Jurkat, Clone E6-1 (cell line): ENCODE measurements at places on chromosomes 7 and 10.

GRCh38 chr7:129354428-129355157 lies 79.6 kb upstream of the STRIP2 start:
- no peak for DNase-seq

DNA sequence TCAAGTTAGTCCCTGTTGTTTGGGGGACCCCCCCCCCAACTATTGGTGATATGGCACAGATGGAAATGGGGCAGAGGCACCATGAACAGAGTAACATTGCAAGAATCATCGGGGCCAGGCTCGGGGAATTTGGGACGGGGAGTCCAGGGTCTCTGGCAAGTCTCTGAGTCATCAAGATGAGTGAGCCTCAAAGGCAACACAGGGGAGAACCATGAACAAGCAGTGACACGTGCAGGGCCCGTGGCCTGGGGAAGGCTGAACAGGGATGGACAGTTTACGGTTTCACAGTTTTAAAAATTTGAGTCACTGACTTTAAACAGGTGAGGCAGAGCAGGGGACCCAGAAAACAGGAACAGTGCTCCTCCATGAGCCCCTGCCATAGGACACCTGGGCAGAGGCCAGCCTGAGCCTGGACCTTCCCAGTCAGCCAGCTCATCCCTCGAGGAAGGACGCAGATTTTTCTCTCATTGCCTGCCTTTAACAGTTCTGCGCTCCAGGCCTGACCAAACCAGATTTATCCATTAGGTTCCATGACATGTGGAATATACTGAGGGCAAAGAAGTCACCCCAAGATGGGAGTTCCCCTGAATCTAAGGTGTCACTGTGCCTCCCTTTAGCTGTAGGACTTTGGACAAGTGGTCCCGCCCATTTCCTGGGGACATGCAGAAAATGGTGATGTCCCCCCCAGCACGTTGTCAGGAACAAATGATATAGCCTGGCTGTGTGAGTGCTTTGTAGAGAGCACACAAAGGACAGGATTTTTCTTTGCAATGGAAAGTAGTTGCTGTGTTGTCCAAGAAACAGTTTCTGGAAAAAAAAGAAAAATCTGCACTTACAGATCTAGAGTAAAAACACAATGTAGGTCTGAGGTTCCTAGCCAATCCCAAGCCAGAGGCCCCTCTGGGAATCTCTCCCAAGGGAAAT lies 23.8 kb downstream of the CHST15 start:
- DNase-seq = no peak

DNA sequence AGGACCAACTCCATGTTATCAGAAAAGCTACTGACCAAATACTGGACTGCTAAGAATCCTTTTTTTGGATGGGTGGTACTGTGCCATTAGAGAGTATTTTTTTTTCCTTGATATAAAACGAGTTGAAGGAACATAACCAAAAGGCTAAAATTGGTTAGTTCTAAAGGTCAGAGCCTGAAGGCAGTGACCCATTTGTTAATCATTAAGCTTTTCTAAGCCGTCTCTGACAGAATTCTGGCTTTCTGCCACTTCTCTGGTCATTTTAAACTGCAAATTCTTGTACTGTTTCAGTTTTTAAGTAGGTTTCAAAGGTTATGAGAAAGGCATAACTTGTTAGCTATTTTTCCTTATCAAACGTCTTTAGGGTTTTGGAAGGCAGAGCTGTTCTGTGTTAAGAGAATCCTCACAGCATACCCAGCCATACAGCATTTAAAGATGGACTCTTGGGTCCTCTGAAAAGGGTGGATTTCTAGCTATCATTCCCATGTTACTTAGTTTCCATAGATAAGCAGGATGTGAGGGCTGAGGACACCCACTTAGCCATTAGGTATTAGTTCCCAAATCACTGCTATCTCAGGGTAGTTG lies 196.8 kb downstream of the RNLS start:
- no peak for DNase-seq

DNA sequence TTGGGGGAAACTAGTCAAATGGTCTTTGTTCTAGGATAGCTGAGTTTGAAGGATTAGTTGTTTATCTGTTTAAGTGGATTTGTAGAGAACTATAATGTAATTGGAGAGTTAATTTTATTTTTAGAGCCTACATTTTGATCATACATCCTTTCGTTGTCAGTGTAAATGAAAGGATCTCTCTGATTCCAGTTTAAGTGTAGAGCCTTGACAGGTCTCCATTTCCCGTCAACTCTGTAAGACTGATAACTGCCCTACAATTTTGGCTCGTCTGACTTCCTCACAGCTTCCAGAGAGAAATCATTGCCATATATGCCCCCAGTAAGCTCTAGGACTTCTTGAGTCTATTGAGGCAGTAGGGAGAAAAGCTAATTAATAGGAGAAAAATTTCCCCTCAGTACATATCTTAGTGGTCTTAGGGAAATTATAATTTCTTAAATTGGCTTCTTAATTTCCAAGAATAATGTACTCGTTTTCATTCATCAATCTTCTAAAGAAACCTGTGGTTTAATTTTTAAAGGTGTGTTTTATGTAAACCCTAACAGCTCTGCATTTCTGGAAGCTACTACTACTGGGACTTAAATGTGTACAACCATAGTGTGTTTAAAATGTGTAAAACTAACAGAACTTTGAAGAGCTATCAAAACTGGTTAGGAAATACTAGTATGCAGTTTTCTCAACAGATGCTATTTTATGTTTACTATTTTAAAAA lies 3.8 kb downstream of the KMT2E start:
- DNase-seq = no peak

GRCh38 chr7:88312061-88312663 lies 5.5 kb upstream of the STEAP4 start:
- no peak for DNase-seq

DNA sequence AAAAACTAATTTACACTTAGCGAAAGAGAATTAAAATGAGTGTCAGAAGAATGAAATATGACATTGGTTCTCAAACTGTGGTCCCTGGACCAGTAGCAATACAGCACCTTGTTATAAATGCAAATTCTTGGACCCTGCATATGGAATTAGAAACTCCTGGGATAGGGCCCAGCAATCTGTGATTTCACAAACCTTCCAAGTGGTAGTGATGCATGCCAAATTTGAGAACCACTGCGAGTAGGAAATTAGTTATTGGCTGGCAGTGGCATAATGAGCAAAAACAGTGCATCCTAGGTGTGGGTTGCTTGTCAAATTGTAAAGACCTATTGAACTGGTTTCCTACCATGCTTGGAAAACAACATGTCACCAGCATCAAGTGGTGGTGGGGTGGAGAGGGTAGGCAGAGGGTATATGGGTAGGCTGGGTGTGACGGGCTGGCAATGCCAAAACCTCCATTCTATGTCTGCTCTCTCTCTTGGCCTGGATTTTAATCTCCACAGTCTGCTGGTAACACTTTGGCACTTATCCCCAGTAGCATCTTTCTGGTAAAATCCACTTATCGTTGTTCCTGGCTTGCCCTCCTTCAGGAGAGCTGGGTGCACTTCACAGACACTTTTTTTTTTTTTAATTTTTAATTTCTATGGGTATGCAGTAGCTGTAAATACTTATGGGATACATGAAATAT lies 50.0 kb downstream of the ZNF22 start:
- DNase-seq = no peak

DNA sequence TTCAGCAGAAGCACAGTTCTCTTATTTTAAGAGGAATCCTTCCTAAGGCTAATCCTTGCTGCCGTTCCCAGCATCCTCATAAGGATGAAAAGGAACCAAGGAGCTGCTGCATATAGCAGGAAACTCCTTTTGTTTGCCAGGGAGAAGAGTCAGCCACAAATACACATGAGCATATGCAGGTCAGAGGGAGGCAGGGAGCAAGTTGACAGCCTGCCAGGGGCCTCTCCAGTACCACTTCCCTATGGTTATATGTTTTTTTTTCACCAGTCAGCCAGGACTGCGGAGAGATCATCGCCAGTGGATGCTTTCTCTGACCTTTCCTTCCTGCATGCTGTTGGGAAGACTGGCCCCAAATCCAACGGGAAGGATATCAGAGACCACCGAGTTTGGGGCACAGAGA lies 39.8 kb downstream of the SLC35B4 start:
- DNase-seq = no peak

DNA sequence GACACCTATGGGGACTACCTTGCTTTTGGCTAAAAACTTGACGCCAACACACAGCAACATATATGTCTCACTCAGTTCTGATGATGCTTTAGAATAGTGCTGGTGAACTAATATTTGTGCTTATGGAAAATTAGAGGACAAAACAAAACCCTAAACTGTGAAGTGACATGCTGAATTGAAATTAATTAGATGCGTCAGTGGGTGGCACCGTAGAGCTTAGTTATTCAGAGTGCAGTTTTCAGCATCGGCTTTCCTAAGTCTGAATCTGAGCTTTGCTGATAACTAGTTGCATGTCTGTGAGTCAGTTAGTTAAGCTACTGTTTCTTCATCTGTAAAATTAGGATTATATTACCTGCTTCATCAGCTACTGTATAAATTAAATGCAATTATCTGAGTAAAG lies 245.0 kb upstream of the SORCS1 start:
- DNase-seq = peak; percentile 7

GRCh38 chr7:2072042-2072441 lies 160.7 kb downstream of the MAD1L1 start:
- DNase-seq = no peak

GRCh38 chr7:156897673-156898072 lies 4.7 kb upstream of the LMBR1 start:
- no peak for DNase-seq

DNA sequence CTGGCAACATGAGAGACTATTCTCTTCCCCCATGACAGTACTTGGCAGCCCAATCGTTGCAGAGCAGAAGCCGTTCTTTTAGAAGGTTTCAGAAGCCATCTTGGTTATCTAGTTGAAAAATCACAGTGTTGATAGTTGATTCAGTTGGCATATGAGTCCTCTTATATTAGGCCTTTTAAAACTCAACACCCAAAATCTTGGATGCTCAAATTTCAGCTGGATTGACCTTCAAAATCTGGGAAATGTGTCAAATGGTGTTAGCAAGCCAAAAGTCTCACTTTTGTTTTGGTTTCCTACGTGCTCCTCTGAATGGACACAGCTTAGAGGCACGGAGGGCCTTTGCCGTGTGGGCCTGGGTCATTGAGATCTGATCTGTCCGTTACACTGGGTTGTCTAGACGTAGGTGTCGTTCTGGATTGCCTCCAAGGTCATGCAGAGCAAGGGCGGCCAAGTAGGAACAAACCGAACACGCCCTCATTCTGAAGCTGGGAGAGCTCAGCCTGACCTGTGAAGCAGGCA lies 59.3 kb upstream of the BMPER start:
- no peak for DNase-seq

- DNase-seq = no peak
These were observed 18.8 kb downstream of the WBP1L start for GRCh38 chr10:102762401-102763015.

DNA sequence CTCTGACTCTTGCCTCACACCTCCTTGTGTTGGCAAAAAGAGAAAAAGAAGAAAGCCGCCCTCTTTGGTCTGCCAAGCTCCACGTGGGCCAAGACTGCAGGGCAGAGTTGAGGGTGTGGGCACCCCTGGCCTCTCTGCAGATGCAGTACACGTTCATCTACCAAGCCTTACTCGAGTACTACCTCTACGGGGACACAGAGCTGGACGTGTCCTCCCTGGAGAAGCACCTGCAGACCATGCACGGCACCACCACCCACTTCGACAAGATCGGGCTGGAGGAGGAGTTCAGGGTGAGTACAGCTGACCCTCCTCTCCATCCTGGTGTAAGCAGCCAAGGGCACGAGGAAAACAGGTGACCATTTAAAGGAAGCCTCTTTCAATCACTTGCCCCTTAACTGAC lies 56.1 kb downstream of the MKI67 start:
- no peak for DNase-seq

DNA sequence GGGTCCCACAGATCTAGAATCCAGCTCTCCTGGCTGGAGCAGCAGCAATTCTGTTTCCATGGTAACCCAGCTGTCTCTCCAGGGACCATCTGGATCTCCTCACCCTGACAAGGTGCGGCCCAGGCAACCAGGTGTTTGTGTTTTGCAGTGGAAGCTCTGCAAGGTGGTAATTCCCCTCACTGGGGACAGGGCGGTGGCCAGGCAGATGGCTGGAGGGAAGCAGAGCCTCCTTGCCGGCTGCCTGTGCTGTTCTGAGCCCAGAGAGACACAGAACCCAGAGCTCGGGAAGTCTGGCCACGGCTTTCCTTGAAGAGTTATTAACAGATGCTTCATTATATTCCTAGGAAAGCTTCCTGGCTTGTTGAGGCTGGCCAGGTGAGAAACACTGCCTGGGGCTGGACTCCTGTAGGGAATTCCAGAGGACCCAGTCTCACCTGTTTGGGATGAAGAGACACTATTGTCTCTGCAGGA lies 118.2 kb upstream of the PPIF start:
- DNase-seq = no peak
